ENCODE measurements at places on chromosomes 3 and 15.

- no peaks in the 10 kb centered on the region for H3K36me3 ChIP-seq
- H3K4me3 ChIP-seq, result no peak overlapping the region
- H3K4me1 ChIP-seq, result peaks cover 17% of the 10 kb centered on the region
- H3K27ac ChIP-seq, result peak overlapping the region; percentile 26
- no peaks in the 10 kb centered on the region for H3K27me3 ChIP-seq
- DNase-seq, result peak; percentile 71
Observed at GRCh38 chr15:76973362-76973743, 21.6 kb upstream of the PSTPIP1 start.

GRCh38 chr3:15884132-15884531 is 86.4 kb upstream of the ANKRD28 start:
- peaks cover under 1% of the 10 kb centered on the region for H3K36me3 ChIP-seq
- DNase-seq, result no peak
- H3K4me1 ChIP-seq, result no peaks in the 10 kb centered on the region

- no peaks in the 10 kb centered on the region for H3K36me3 ChIP-seq
- H3K27ac ChIP-seq, result no peak overlapping the region
- no peaks in the 10 kb centered on the region for H3K4me1 ChIP-seq
- DNase-seq, result no peak
- no peak overlapping the region for H3K4me3 ChIP-seq
Observed at GRCh38 chr15:100901296-100901695, 17.9 kb upstream of the LRRK1 start.

- H3K27ac ChIP-seq, result no peak overlapping the region
- H3K4me1 ChIP-seq, result no peaks in the 10 kb centered on the region
- no peak for DNase-seq
- no peak overlapping the region for H3K4me3 ChIP-seq
- H3K27me3 ChIP-seq, result no peaks in the 10 kb centered on the region
Observed at GRCh38 chr3:35042210-35042991, 596.9 kb upstream of the ARPP21 start.

- no peak for DNase-seq
- H3K27me3 ChIP-seq, result peaks cover 4% of the 10 kb centered on the region
- no peak overlapping the region for H3K27ac ChIP-seq
- H3K36me3 ChIP-seq, result no peaks in the 10 kb centered on the region
- peaks cover 7% of the 10 kb centered on the region for H3K4me1 ChIP-seq
Observed at GRCh38 chr15:85284497-85284896, 95.9 kb upstream of the AKAP13 start.

GRCh38 chr3:145798007-145798406 is 363.0 kb downstream of the PLOD2 start:
- H3K36me3 ChIP-seq, result no peaks in the 10 kb centered on the region
- H3K27ac ChIP-seq, result no peak overlapping the region
- H3K4me1 ChIP-seq, result no peaks in the 10 kb centered on the region
- DNase-seq, result no peak
- H3K4me3 ChIP-seq, result no peak overlapping the region
- H3K27me3 ChIP-seq, result no peaks in the 10 kb centered on the region

- peaks cover 2% of the 10 kb centered on the region for H3K27me3 ChIP-seq
- H3K4me3 ChIP-seq, result no peak overlapping the region
- H3K4me1 ChIP-seq, result no peaks in the 10 kb centered on the region
- no peak for DNase-seq
- no peaks in the 10 kb centered on the region for H3K36me3 ChIP-seq
Observed at GRCh38 chr3:172029425-172030098, 9.8 kb upstream of the FNDC3B start.

DNA sequence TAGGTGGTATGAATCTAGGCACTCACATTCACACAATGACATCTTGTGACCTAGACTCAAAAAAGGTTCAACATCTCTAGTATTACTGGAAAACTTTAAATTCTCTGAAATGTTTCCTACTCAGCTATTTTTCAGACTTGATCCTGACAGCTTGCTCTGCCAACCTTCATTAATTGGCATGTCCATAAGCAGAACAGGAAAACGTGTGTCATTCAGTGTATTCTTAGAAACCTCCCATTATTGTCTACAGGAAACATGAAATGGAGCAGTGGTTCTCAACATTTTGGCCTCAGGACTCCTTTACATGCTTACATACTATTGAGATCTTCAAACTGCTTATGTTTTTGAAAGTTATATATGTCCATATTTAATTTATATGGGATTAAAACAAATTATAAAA is 363.2 kb downstream of the NAALADL2 start:
- no peak overlapping the region for H3K4me3 ChIP-seq
- no peak overlapping the region for H3K27ac ChIP-seq
- H3K4me1 ChIP-seq, result no peaks in the 10 kb centered on the region
- no peaks in the 10 kb centered on the region for H3K36me3 ChIP-seq
- DNase-seq, result no peak
- no peaks in the 10 kb centered on the region for H3K27me3 ChIP-seq

DNA sequence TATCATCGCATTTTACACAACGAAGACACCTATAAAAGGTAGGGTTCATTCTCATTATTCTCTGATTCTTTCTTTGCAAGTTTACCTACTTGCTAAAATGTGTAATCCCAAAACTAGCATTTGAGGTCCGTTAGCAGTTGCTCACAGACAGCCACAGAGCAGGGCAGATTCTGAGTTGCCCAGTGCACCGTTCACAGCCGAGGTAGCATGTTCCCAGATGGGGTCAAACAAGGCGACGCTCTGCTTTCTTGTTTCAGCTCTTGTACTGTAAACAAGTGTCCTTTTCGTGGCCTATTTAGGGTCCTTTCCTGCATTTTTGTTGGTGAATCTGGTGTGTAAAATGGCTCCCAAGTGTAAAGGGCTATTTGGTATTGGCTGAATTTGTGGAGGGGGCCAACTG is 3.1 kb downstream of the PPP1R2 start:
- H3K27ac ChIP-seq, result peak overlapping the region; percentile 88
- H3K36me3 ChIP-seq, result peaks cover 38% of the 10 kb centered on the region
- H3K4me3 ChIP-seq, result peak overlapping the region; percentile 95
- no peak for DNase-seq

- H3K4me1 ChIP-seq, result peaks cover 21% of the 10 kb centered on the region
- H3K27ac ChIP-seq, result no peak overlapping the region
- H3K4me3 ChIP-seq, result no peak overlapping the region
- no peak for DNase-seq
Observed at GRCh38 chr3:169150920-169151319, 512.6 kb downstream of the MECOM start.

DNA sequence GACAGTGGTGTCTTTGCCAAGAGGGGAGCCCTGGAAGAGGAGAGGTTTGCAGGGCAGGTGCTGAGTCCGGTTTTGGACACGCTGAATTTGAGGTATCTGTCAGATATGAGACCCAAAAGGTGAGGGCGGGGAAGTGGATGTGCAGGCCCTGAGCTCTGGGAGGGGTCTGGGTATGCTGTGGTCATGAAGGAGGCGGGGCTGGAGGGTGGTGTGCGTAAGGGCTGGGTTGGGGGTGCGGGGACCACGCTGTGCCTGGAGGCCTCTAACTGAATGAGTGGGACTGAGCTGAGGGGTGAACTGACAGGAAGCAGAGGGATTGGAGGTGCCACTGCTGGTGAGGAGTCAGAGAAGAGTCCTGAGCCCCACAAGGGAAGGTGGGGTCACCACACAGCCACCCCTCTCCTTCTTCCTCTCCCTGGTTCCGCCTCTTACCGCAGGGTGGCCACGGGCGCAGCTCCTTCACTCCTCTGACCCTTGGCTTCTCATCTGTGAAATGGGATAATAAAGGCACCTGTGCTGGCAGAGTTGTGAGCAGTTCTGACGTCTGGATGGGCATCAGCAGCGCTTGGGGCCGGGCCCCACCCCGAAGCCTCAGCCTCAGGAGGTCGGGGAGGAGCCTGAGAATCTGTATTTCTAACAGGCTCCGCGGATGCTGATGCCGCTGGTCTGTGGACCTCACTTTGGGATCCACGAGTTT is 28.8 kb downstream of the PSTPIP1 start:
- H3K27ac ChIP-seq, result peak overlapping the region; percentile 100
- DNase-seq, result no peak
- no peaks in the 10 kb centered on the region for H3K27me3 ChIP-seq

Data from activated naive CD8-positive, alpha-beta T cell treated with anti-CD3 and anti-CD28 coated beads for 36 hours (primary cell).